ENCODE measurements at places on chromosomes 1 and 21.

- DNase-seq = no peak
Observed at GRCh38 chr1:109975718-109976117, 8.8 kb upstream of the AHCYL1 start.

DNA sequence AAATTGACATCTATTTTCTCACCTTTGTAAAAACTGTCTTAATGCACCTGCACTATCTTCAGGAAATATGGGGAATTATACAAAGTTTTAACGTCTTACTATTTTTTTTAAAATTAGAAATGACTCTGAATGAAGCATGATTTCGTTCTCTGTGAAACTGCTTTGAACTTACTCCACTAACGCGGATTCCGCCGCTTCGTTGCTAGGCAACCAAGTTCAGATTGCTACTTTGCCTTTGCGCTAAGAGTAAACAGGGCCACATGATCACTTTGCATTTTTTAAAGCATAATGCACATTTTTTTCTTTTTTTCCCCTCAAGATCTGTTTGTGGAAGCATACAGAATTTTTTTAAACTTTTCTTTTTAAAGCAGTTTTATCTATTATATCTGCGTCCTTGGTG lies 690.5 kb downstream of the BRINP3 start:
- DNase-seq = peak; percentile 10

- DNase-seq = no peak
Observed at GRCh38 chr1:201648066-201648906, 109.4 kb downstream of the NAV1 start.

- DNase-seq = no peak
Observed at GRCh38 chr1:39683591-39684312, 7.5 kb downstream of the HPCAL4 start.

DNA sequence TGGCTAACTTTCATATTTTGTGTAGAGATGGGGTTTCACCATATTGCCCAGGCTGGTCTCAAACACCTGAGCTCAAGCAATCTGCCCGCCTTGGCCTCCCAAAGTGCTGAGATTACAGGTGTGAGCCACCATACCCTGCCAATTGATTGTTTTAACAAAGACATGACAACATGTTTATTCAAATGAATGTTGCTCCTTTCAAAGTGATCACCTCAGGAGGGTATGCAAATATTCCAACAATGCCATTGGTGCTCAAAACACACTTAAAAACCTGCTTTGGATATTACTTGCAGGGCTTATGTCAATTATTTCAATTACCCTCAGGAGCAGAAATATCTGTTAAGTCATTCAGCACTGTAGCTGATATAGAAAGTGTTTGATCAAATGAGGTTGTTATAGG lies 7.9 kb downstream of the LAX1 start:
- DNase-seq = no peak

- DNase-seq = no peak
Observed at GRCh38 chr1:26317612-26318337, at the start of gene CD52. Gene CD52, plus strand, starts transcription at chr1:26317958. Its CDS starts 60 bp downstream, at chr1:26318018.

DNA sequence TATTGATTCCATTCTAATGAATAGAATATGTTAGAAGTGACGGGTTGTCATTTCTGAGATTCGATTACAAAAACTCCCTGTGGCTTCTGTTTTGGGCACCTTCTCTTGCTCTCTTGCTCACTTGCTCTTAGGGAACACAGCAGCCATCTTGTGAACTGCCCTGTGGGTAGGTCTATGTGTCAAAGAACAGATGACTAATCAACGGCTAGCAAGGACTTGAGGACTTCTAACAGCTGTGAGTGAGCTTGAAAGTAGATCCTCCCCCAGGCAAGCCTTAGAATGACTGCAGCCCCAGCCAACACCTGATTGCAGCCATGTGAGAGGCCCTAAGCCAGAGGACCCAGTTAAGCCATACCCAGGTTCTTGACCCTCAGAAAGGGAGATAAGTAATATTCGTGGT lies 49.3 kb downstream of the AZIN2 start:
- DNase-seq = no peak

GRCh38 chr1:903721-904271 lies 19.9 kb upstream of the SAMD11 start:
- DNase-seq = no peak

- no peak for DNase-seq
Observed at GRCh38 chr1:206909161-206909882, 12.1 kb downstream of the IL24 start.

GRCh38 chr1:24252185-24252780 lies 65.2 kb upstream of the IFNLR1 start:
- no peak for DNase-seq

DNA sequence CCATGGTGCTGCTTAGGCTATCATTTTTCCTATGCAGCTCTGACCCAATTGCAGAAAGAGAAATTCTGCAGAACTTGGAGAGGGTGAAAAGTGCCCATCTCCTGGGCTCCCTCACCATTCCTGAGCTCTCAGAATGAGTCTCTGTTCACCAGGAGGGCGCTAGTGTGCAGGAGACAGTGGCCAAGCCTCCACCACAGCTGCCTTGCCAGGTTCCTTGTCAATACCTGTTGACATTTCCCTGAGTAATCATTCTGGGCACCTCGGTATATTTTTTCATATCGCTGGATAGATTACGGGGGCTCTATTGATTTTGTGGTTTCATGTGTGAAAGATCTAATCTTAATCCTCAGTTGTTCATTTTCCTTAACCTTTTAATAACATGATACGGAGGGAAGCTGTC lies 13.0 kb upstream of the C8B start:
- no peak for DNase-seq

GRCh38 chr1:195733826-195734225 lies 874.4 kb downstream of the KCNT2 start:
- DNase-seq = no peak

DNA sequence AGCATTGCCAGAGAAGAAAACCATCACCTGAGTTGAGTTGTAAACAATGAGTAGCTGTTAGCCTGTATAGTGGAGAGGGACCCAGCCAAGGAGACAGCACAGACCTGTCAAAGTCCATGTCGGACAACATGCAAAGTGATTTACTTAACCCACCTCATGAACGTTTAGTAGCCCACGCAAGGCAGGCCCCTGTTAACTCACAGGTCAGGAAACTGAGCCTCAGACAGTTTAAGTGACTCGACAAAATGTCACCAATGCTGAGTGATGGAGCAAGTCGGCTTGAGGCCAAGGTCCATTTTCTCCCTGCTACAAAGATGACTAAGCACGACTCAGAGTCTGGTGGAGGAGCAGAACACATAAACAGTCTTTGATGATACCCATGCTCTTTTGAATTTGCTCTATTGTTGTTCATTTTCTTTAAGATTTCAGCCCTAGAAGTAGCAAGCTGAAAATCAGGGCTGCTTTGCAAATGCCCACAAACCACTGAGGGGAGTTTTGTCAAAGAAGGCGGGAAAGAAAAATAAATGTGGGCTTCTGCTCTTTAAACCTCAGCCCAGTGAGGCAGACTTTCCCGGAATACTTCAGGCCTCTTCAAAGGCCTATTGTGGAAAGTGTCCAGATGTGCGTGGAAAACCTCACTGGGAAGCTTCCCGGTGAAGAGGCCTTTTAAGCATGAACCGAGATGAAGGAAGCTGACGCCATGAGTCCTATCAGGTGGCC lies 83.8 kb upstream of the HOOK1 start:
- no peak for DNase-seq

- DNase-seq = no peak
Observed at GRCh38 chr1:152565535-152566215, 905 bp downstream of the LCE3E start.

DNA sequence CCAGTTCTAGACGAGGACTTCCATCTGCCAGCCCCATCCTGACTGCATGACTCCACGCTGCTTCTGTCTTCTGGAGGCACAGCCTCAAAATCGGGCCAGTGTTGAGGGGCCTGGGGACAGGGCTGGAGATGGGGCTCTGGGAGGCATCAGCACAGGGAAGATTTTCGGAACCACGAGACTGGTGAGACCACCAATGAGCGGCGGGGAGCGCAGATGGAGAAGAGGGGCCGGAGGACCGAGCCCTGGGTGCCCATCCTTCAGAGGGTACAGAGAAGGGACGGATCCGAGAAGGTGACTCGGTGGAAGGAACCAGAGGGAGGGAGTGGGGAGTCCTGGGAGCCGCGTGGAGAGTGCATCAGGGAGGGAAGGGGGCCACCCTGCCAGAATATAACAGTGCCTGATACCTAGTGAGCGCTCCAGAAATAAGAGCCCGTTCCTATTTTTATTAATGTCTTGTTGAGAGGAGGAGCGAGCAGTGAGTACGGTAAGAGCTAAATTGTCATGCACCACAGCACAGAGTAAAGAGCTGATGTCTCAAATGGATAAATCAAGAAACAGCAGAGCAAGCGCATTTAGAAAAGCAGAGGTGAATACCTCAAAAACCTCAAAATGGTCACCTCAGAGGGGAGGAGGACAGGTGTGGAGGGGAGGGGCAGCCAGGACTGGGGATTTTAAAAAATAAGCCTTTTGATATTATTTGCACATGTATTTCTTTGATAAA lies 26.2 kb upstream of the KIF26B start:
- no peak for DNase-seq

DNA sequence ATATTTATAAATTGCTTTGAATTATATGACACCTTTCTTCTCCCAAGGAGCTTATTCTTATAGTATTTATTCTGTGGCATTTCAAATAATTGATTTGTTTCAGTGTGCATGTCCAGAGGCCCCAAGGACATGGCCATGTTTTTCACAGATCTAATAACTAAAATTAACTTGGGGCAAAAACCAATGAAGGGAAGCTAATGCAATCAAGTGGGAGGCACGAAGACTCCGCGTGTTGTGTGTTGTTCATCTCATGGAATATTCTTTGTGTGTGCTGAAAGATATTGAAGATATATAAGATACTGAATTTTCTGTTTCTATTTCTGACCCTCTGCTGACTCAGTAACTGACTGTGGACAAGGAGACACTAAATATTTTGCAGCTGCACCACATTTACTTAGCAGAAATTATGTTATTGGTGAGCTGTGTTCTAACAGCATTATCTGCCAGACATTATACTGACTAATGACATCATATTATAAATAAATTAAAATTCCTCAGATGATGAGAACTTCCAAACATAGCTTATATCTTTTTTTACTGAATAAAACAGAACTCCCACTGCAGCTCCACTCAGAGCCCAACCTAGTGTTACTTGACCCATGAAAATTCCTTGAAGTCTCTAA lies 519.3 kb upstream of the CXADR start:
- DNase-seq = no peak

- no peak for DNase-seq
Observed at GRCh38 chr1:33031506-33031905, 5.2 kb downstream of the AK2 start.

- DNase-seq = no peak
Observed at GRCh38 chr1:182764029-182764727, 25.4 kb upstream of the NPL start.

- DNase-seq = no peak
Observed at GRCh38 chr1:230851291-230851691, 17.0 kb downstream of the C1orf198 start.

DNA sequence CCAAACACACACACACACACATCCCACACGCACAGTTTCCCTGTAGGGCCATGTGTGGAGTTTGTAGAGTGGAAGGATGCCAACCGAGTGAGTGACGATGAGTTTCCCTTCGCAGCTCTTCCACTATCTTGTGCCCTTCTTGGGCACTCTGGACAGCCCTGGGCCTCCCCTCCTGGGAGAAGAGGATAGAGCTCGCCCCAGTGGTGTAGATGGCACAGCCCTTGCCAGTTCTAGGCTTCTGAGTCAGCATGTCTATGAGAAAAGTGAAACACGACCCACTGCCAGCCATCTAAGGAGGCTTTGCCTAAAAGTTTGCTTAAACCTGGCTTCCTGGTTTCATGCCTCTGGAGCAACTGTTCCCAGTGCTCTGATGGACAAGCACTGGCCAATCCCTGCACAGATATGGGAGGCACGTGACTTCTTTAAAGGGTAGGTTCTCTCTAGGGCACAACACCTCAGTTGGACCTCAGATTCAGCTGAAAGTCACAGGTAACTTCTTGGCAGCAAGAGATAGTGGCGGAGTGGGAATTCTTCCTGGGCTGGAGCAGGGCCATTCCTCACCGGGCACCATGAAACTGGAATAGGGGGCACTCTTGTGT lies 195.9 kb upstream of the GALNT2 start:
- no peak for DNase-seq

- no peak for DNase-seq
Observed at GRCh38 chr1:170617591-170618330, 46.2 kb upstream of the PRRX1 start.

DNA sequence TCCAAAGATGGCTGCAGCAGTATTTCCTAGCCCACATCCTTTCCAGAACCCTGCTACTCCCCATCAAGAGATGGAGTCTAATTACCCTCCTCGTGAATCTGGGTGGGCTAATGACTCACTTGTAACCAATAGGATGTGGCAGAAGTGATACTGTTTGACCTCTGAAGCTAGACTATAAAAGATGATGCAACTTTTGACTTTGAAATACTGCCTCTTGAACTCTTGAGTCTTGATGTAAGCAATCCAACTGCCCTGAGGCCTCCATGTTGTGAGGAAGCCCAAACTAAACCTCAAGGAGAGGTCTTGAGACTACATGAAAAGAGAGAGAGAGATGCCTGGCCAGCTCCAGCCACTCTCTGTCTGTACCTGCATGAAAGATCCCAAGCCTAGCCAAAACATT lies 29.5 kb downstream of the LMO4 start:
- no peak for DNase-seq

Measured in right renal cortex interstitium (tissue), 3 donors.